ENCODE measurements at places on chromosomes 2 and 18. TPM values are rescaled to one million over a fixed set of nuclear protein-coding genes. Genes with fewer than 3 reads are reported as not detected.

Gene CPS1
- total RNA-seq = 7.3 TPM

Gene INPP1
- 16.2 TPM for total RNA-seq

Gene IHH
- 1.5 TPM for total RNA-seq

Gene UGT1A5
- not detected for total RNA-seq

Gene TRIM54
- total RNA-seq = 10.4 TPM

Gene PXDN
- 210 TPM for total RNA-seq

Gene CLASP1
- total RNA-seq = 98.8 TPM

Gene DLX1
- 0.23 TPM for total RNA-seq

Gene FMNL2
- total RNA-seq = 61.0 TPM

Gene AGFG1
- total RNA-seq = 79.8 TPM

Gene C2orf78
- not detected for total RNA-seq

Gene HDAC4
- 40.9 TPM for total RNA-seq

Gene ALPI
- total RNA-seq = not detected

Gene PLA2R1
- total RNA-seq = 54.5 TPM

Measured in metanephros (tissue), 2 donors.